ENCODE measurements at places on chromosomes 6 and 20. TPM values are rescaled to one million over a fixed set of nuclear protein-coding genes. Genes with fewer than 3 reads are reported as not detected.

ADGRF4 gene
- total RNA-seq, result not detected

PROKR2 gene
- total RNA-seq, result 2.1 TPM

DNA sequence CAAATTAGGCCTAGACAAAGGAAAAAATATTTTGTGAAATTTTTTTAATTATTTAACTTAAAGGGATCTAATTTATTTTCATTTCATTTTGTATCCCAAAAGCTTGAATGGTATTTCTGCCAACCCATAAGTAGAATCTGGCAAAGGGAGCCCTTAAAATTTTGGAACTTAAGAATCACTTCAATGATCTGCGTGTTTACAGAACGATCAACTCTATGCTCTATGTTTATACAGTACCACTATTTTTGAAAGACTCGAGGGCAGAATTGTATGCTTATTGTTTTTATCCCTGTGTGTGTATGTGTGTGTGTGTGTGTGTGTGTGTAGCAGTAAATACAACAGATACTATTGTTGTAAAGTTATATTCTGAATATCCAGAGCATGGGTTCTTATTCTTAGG is 39.2 kb downstream of the METTL24 start:
- H3K4me1 ChIP-seq, result peaks cover 21% of the 10 kb centered on the region
- no peak overlapping the region for H3K27ac ChIP-seq
- H3K27me3 ChIP-seq, result no peaks in the 10 kb centered on the region
- DNase-seq, result no peak
- H3K36me3 ChIP-seq, result no peaks in the 10 kb centered on the region
- no peak overlapping the region for H3K4me3 ChIP-seq

DNA sequence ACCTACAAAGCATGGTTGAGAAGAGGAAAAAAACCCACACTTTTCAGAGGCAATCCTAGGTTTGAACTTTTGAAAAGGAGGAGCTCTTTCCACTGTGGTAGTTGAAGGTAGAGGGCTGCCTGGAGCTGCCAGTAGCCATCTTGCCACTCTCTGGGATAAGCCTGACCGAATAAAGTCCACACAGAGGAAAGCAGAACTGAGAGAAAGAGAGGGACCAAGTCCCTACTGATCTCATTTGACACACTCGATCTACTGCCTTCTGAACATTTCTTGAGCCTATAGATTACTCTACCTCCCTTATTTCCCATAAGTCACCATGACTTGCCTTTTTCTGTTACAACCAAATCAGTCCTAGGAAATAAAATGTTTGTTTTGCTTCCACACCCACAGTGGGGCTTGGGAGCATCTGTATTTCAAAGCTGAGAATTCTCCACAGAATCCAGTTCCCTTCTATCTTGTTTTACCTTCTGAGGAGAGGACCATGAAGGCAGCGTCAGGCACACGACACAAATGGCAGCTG is 147.0 kb upstream of the PTPRK start:
- H3K27ac ChIP-seq, result no peak overlapping the region
- no peak overlapping the region for H3K4me3 ChIP-seq
- no peak for DNase-seq
- H3K4me1 ChIP-seq, result no peaks in the 10 kb centered on the region

PAK5 gene
- total RNA-seq, result 1.1 TPM

OR2B2 gene
- total RNA-seq, result not detected

GRCh38 chr20:50389808-50390684 is 120.1 kb upstream of the PTPN1 start:
- DNase-seq, result no peak
- no peak overlapping the region for H3K4me3 ChIP-seq
- no peaks in the 10 kb centered on the region for H3K27me3 ChIP-seq
- H3K4me1 ChIP-seq, result no peaks in the 10 kb centered on the region

DNA sequence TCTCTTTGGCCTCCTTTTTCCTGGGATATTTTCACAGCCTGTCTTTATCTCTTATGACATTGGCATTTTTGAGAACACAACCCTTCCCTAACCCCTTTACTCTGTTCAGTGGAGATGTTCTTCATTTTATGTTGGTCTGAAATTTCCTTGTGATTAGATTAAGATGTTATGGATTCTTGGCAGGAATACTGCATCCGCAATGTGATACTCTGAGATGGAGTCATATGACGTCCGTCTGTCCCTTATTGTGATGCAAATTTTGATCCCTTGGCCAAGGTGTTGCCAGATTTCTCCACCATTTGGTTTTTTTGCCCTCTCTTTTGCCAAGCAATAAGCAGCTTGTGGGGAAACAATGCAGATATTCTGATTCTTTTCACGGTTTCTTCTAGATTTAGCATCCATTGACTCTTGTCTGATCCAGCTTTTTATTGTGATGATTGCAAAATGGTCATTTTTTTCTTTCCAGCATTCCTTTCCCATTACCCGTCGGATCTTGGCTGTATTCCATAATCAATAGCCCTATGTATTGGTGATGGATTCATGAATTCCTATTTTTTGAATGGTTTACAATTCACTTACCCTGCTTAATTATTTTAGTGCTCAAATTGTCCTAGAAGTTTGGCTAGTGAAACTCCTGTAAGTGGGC is 85.1 kb downstream of the NCOA3 start:
- no peaks in the 10 kb centered on the region for H3K36me3 ChIP-seq
- 0 out of 2 replicates have a peak overlapping the region, but pooled peaks have one; percentile 5 for H3K4me3 ChIP-seq
- peak overlapping the region; percentile 42 for H3K27ac ChIP-seq

GRCh38 chr6:129795261-129795660 is 65.9 kb downstream of the TMEM244 start:
- no peaks in the 10 kb centered on the region for H3K36me3 ChIP-seq
- H3K4me1 ChIP-seq, result no peaks in the 10 kb centered on the region
- no peak overlapping the region for H3K27ac ChIP-seq
- no peaks in the 10 kb centered on the region for H3K27me3 ChIP-seq

DNA sequence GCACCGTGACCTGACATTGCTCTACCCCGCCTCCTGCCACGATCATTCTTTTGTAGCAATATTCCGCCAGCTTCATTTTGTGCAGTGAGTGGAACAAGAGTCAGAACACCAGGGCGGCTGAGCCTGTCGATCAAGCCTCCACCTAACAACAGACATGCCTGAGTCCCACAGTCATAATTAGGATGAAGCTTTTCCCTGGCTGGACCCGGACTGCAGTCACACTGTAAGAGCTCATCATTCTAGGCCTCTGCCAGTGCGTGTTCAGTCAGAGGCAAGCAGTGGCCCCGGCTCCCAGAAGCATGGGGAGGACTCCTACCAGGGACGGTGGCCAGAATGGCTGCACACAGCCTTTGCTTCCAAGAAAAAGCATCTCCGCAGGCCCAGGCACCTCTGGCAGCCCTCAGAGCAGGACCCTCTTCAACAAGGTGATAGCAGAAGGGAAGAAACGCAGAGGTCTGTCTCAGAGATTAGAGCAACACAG is 23.2 kb upstream of the UNC93A start:
- H3K36me3 ChIP-seq, result no peaks in the 10 kb centered on the region
- no peak for DNase-seq
- H3K4me1 ChIP-seq, result no peaks in the 10 kb centered on the region

Data from GM23338 (cell line).